GM12878 (cell line): ENCODE measurements at places on chromosomes 1 and 21. TPM values are rescaled to one million over a fixed set of nuclear protein-coding genes. Genes with fewer than 3 reads are reported as not detected.

PPIE gene
- polyA plus RNA-seq: 78.7 and 82.4 TPM in 2 replicates

CTTNBP2NL gene
- polyA plus RNA-seq: 6.7 and 8.9 TPM in 2 replicates

OPTC gene
- polyA plus RNA-seq: not detected in 2 replicates

IL24 gene
- 5.1 and 5.3 TPM in 2 replicates for polyA plus RNA-seq

DNASE2B gene
- polyA plus RNA-seq: not detected in 2 replicates

PROK1 gene
- polyA plus RNA-seq: not detected in 2 replicates

TTC22 gene
- polyA plus RNA-seq: 1.1 and 1.5 TPM in 2 replicates

NID1 gene
- 11.3 and 13.0 TPM in 2 replicates for polyA plus RNA-seq

SEMA4A gene
- polyA plus RNA-seq: 60.3 and 60.8 TPM in 2 replicates

MROH9 gene
- not detected in 2 replicates for polyA plus RNA-seq

TRNP1 gene
- polyA plus RNA-seq: not detected in 2 replicates

STPG1 gene
- polyA plus RNA-seq: 0.79 and 1.5 TPM in 2 replicates

LCE3D gene
- not detected in 2 replicates for polyA plus RNA-seq

RTCA gene
- 63.5 and 66.1 TPM in 2 replicates for polyA plus RNA-seq

HOOK1 gene
- 2.4 and 4.3 TPM in 2 replicates for polyA plus RNA-seq

OSCP1 gene
- 2.7 and 4.1 TPM in 2 replicates for polyA plus RNA-seq

S100A14 gene
- 0.38 TPM in 1 of 2 replicates, not detected in the other for polyA plus RNA-seq

CAPN9 gene
- not detected in 2 replicates for polyA plus RNA-seq

SELP gene
- not detected in 2 replicates for polyA plus RNA-seq

GDAP2 gene
- 15.9 and 17.2 TPM in 2 replicates for polyA plus RNA-seq

HCN3 gene
- 1.7 and 1.8 TPM in 2 replicates for polyA plus RNA-seq

NBPF4 gene
- not detected in 2 replicates for polyA plus RNA-seq

LCE1C gene
- 2.7 and 4.1 TPM in 2 replicates for polyA plus RNA-seq

SYNJ1 gene
- 5.8 and 7.0 TPM in 2 replicates for polyA plus RNA-seq

MIXL1 gene
- polyA plus RNA-seq: 0.20 TPM in 1 of 2 replicates, not detected in the other

MPL gene
- not detected in 2 replicates for polyA plus RNA-seq

ATAD3C gene
- 1.3 and 2.1 TPM in 2 replicates for polyA plus RNA-seq

MTF2 gene
- 66.5 and 67.4 TPM in 2 replicates for polyA plus RNA-seq

GSTM4 gene
- 25.6 and 31.1 TPM in 2 replicates for polyA plus RNA-seq

GPR3 gene
- polyA plus RNA-seq: 0.72 and 0.98 TPM in 2 replicates

CD34 gene
- polyA plus RNA-seq: not detected in 2 replicates
